ENCODE measurements at places on chromosomes 2 and 18.

DNA sequence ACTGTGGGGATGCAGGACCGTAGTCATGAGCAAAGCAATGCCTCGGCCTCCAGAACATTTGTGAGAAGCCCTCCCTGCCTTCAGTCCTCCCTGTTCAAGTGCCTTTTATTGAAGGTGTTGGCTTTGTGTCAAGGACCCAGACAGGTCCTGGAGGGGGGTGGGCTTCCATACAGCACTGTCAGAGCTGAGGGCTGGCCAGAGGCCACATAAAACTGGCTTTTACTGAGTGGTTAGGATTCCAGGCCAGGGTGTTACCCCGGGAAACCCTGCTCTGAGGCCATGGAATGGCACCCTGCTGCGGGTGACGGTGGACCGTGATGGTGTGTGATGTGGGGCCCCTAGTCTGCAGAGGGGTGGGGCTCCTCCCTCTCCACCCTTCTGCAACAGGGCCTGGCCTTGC, 41.6 kb downstream of the TOGARAM2 start:
- no peak for DNase-seq

DNA sequence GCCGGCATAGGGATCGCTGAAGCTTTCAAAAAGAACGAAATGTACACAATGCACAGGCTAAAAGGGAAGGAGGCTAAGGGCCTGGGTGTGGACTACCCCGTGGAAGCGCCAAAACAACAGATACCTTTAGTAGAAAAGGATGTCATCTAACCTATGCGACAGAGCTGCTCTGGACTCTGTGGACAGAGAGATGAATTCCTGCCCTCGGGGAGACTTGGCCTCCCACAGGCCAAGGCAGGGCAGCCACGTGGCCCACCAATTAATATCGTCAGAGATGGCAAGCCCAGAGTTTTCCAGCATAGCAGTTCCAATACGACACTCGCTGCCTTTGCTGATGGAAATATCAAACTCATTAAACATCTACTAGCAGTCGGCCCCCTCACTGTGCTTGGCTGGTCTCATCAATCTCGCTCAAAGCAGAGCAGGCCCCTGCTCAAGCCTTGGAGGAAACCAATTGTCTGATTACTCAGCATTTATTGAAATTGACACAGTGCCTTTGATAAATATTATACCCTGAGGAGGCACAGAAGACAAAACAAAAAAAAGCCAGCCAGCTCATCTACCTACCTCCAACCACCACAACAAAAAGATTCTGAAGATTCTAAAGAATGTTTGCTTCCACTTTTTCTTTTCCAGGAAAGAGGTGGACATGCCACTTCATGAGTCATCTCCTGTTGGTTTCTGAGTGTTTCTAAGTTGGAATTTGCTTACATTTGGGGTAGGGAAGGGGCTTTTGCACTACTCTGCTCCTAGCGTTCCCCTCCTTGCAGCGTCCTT, 79.0 kb upstream of the ACAA2 start:
- DNase-seq = no peak

DNA sequence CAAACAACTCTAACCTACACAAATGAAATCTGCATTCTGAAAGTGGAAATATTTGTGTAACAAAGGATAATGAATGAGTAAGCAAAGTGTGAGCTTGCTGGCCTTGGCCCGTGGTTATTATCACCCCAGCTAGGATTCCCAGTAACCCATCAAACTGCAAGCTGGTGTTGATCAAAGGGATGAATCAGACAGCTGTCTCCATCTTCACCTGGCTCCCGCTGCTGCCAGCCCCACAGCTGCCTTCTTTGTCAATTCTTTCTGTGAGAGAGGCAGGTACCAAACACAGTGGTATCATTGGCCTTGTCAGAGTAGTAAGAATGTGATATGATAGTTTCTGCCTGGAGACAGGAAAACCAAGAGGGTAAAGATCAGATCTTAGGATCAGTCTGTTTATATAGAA, 25.2 kb upstream of the RGPD4 start:
- no peak for DNase-seq

- DNase-seq = no peak
These were observed 21.6 kb upstream of the KIF5C start for GRCh38 chr2:148853458-148853857.

GRCh38 chr2:42835577-42836371, 43.4 kb upstream of the HAAO start:
- peak; percentile 93 for DNase-seq

DNA sequence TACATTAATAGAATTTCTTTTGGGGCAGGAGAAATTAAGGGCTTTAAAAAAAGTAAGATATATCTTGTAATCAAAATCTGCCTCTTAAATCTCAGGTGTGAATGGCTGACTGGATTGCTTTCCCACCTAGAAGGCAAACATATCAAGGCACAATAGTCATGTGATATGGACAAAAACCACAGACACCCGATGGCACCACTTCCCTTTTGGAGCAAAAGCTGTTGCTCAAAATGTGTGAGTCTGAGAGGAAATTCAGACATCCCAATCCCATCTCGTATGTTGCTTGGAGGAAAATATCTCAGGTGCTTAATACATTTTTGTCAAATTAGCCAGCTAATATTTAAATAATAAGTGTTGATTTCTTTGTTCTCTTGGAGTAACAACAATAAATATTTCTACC, 120.7 kb downstream of the KCNF1 start:
- DNase-seq = peak; percentile 47

DNA sequence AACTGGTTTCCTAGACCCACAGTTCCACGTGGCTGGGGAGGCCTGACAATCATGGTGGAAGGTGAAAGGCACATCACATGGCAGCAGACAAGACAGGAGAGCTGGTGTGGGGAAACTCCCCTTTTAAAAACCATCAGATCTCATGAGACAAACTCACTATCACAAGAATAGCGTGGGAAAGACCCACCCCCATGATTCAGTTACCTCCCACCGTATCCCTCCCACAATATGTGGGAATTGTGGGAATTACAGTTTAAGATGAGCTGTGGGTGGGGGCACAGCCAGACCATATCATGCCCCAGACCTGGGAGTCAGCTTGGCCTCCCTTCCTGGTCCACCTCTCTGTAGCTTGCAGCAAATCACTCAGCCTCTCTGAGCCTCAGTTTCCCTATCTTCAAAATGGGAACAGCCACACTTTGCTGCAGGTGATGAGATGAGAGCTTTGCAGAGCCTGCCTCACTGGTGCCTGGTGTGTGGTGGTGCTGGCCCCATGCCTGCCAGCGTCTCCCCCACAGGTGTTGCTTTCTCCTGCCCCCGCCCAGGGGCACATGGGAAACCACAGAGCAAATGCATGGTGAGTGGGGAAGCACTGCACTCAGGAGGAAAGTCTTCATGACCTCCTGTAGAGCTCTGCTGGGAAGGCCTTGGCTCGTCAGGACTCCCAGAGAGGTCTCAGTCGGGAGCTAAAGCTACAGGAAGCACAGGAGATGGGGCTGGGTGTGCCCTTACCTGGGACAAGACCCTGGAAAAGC, 31.1 kb downstream of the GREB1 start:
- DNase-seq = peak; percentile 20

- no peak for DNase-seq
These were observed 38.6 kb downstream of the SP110 start for GRCh38 chr2:230181195-230181594.

- no peak for DNase-seq
These were observed 14.6 kb downstream of the ZEB2 start for GRCh38 chr2:144505245-144505831.

GRCh38 chr2:131488306-131489205, 3.6 kb downstream of the MZT2A start:
- no peak for DNase-seq

GRCh38 chr2:147365622-147366021, 479.2 kb upstream of the ACVR2A start:
- no peak for DNase-seq

GRCh38 chr2:128322715-128323554, 4.3 kb upstream of the HS6ST1 start:
- no peak for DNase-seq

DNA sequence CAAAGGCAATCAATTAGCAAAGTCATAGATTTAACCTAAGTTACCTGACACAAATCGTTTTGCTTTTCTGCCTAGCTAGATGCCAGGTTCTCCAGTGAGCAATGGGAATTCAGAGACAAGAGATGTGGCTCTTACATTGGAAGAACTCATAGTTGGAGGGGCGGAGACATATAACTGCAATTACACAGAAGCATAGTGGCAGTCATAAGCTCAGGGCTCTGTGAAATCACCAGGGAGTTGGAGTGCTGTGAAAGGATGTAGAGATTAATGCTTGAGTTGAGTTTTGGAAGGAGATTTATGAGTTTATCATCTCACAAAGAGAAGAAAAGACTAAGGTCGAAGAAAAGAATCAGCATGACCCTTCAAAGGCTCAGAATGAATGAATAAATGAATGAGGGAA, 457.2 kb upstream of the TRIB2 start:
- DNase-seq = no peak

DNA sequence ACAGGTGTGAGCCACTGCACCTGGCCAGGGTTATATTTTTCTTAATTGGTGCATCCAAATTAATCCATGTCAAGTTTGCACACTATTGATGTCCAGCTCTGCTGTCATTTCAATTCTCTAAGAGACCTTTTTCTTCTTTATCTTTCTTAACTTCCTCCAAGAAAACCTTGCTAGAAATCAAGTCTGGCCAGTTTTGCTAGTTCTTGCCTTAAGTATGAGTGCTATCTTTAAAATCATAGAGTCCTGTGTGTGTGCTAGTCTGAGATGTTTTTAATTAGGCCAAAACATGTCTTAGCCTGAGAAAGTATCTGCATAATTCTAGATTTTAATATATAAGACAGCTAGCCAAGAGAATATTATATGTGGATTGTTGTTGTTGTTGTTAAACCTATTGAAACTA, 56.2 kb upstream of the SLC39A10 start:
- DNase-seq = no peak

DNA sequence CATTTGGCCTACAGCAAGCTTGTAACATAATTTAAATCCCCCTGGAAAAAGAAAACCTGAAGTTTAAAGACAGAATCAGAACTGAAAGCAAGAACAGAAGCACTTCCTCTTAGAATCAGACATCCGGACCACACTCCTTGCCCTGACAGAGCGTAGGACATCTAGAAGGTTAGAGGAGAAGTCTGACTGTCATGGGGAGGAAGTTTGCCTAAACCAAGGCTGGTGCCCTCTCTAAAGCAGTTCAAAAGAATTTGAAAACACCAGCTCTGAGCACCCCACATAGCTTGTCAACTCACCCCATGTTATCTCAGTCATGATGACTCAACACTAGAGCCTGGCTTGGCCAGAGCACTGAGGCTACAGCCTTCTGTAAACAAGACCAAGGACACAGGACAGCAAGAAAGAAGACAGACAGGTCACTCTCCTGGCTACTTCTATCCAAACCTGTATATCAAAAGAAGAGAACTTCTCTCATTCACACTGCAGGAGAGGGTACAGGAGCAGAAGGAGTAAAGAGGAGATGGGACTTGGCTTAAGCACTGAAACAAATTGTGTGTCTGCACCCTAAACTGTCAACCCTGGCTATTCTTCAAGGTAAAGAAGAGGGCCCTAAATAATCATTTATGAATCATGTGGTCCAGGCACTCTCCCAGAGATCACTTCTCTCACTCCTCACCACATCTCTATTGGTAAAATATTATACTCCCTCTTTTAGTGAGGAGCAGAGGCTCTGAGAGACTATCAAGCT, 198.6 kb downstream of the MEMO1 start:
- peak; percentile 76 for DNase-seq

DNA sequence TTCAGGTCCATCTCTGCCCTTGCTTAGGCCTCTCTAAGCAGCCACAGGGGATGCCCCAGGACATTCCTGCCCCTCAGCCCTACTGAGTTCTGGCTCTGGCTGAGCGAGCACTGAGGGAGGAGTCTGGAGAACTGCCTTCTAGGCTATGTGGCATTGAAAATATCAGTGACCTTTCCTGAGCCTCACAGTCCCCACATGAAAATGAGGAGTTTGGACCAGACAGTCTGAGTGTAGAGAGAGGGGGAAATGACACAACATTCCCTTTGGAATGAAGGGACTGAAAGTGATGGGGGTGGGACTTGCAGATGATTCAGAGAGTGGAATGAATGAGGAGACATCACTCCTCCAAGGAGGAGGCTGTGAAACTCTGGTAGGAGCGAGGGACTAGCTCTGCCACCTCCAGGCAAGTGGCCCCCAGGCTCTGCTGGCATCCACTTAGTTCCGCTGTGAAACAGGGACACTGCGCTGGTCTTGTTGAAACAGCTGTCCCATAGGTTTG, 8.0 kb downstream of the TNS1 start:
- no peak for DNase-seq

DNA sequence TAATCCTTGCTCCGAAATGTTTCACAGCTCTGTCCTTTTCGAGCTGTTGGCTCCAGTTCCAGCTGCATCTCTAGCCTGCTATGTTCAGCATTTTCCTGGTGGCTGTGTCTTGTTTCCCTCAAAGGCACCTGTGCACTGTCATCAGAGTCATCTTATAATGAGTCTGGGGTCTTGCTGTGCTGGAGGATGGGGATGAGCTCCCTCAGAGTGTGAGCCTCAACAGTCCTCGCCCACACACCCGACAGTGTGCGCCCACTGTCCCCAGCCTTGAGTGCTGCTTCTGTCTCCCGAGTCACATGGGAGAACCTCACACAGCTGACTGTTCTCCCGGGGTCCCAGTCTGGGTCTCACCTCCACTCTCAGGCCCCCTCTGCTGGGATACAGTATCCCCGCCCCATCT, 25.4 kb downstream of the SPP2 start:
- DNase-seq = no peak

- peak; percentile 52 for DNase-seq
These were observed 379.0 kb downstream of the SETBP1 start for GRCh38 chr18:45059695-45060094.

- no peak for DNase-seq
These were observed 43.1 kb upstream of the CHAC2 start for GRCh38 chr2:53724536-53724935.
